ENCODE measurements at places on chromosomes 2 and 18.

DNA sequence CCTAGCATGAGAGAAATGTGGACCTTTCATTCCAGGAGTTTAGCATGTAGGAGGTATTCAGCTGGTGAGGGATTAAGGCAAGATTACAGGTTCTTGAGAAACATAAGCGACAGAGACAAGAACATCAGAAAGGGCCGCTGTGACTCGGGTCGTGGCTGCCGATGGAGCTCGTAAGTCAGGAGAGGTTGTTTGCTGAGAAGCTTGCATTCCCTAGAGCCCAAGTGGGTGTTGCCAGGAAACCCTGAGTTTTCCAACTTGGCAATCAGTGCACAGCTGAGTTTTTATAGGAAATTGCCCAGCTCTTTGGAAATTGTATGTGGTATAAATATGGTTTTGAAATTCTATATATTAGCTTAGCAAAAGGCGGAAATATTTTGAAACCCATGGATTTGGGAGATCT lies 46.4 kb upstream of the CYP1B1 start:
- DNase-seq = no peak

DNA sequence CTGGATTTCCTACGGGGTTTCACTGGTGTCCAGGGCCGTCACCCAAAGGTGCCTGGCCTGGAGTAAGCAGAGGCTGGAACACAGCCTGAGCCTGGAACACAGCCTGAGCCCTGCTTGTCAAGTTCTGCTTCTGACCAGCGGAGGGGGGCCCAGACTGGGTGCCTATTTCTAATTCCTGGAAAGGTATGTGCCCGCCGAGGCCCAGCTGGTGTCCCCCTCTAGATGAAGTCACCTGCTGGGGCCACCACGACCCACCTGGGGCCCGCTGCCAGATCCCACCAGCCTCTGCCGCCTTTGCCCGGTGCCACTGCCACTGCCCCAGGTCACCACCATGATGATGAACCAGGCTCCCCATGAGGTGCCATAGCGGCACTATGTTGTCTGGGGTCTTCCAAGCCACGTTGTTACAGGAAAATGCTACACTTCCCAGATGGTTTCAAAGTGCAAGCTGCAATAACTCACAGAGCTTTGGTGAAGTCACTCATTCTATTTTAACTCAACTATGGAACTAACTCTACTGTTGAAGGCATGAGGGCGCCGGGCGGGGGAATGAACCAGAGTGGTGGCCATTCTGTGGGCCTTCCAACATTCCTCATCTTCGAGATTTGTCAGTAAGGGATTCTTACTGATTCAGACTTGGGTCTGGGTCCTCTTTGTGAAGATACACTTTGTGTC lies 40.9 kb upstream of the LAPTM4A start:
- no peak for DNase-seq

GRCh38 chr2:18047896-18048657 lies 169.6 kb downstream of the KCNS3 start:
- no peak for DNase-seq

DNA sequence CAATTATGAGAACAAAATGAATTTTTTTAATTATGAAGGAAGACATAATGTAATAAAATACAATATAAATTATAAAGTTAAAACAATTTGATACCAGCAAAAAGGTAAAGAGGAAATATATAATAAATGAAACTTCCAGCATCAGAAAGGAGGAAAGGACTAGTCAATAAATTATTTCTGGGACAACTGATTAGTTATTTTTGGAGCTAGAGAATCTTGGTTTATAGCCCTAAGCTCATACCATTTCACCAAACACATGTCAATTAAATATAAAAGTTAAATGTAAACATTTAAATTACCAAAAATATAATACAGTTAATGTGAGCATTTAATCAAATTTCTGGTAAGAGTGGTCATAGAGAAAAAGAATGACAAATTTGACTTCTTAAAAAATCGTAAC lies 12.1 kb downstream of the ACTG2 start:
- DNase-seq = no peak

- no peak for DNase-seq
Observed at GRCh38 chr2:3451169-3451568, 68.2 kb downstream of the ADI1 start.

DNA sequence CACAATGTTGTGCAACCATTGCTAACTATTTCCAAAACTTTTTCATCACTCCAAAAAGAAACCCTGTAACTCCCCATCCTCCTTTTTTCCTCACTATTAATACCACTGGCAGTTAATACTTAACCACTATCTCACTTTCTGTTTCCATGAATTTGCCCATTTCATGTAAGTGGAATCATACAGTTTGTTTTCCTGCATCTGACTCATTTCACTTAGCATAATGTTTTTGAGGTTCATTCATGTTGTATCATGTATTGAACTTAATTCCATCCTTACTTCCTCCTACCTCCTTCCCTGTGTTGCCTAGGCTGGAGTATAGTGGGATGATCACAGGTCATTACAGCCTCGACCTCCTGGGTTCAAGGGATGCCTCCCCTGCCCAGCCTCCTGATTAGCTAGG lies 68.3 kb downstream of the FAM117B start:
- DNase-seq = no peak

GRCh38 chr2:98588880-98589431 lies 19.4 kb downstream of the COA5 start:
- DNase-seq = no peak

DNA sequence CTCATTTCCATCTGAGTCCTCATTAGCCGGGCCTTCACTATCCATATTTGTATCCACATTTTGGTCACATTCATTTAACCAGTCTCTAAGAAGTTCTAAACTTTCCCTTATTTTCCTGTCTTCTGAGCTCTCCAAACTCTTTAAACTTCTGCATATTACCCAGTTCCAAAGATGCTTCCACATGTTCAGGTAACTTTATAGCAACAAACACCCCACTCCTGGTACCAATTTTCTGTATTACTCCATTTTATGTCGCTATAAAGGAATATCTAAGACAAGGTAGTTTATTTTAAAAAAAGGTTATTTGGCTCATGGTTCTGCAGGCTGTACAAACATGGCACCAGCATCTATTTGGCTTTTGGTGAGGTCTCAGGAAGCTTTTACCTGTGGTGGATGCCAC lies 38.8 kb upstream of the AGFG1 start:
- no peak for DNase-seq

Measured in activated CD4-positive, alpha-beta T cell treated with anti-CD3 and anti-CD28 coated beads for 1 hour (primary cell).